ENCODE measurements at places on chromosomes 5 and 9. TPM values are rescaled to one million over a fixed set of nuclear protein-coding genes. Genes with fewer than 3 reads are reported as not detected.

DNA sequence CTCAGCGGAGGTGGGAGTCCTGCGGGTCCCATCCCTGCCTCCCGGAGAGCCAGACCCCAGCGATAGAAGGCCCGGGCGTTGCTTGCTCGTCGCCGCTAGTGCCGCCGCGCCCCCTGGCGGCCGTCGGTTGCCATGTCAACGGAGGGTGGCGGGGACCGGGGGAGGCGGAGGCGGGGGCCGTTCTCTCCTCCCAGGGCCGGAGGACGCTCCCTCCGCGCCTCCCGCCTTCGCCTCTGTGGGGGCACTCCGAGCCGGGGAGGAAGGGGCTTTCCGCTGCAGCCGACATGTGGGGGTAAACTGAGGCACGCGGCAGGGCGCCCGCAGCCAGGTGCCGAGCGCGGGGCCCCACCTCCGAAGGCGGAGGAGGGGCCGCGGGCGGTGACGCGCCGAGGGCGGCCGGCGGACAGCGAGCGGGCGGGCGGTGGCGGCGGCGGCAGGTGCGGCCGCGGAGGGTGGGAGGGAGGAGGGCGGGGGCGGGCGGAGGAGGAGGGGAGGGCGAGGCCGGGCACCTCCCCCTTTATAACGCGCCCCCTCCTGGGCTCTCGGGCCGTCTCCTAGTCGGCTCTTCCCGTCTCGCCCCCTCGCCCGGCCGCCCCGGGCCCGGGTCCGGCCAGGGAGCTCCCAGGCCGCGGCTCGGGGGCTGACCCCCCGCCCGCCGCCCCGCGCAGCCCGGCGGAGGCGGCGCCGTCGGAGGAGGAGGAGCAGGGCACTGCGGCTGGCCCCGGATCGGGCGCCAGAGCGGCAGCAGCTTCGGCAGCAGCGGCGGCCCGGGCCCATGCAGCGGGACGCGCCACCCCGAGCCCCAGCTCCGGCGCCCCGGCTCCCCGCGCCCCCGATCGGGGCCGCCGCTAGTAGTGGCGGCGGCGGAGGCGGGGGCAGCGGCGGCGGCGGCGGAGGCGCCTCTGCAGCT lies 556 bp upstream of the CDK9 start:
- peaks cover 10% of the 10 kb centered on the region for H3K4me1 ChIP-seq
- DNase-seq = peak; percentile 94
- H3K4me3 ChIP-seq = peak overlapping the region; percentile 95
- peaks cover 12% of the 10 kb centered on the region for H3K36me3 ChIP-seq
- H3K27ac ChIP-seq = peak overlapping the region; percentile 82
- no peaks in the 10 kb centered on the region for H3K27me3 ChIP-seq

- no peaks in the 10 kb centered on the region for H3K36me3 ChIP-seq
- H3K27ac ChIP-seq = no peak overlapping the region
These were observed 412.2 kb upstream of the SLC24A2 start for GRCh38 chr9:20200991-20201431.

The DMRTA1 gene
- 1.2 TPM for total RNA-seq

GRCh38 chr9:78939311-78940065 lies 632.3 kb upstream of the TLE4 start:
- H3K27me3 ChIP-seq = no peaks in the 10 kb centered on the region
- H3K4me1 ChIP-seq = no peaks in the 10 kb centered on the region
- no peak overlapping the region for H3K4me3 ChIP-seq
- no peak for DNase-seq

The GMCL2 gene
- not detected for total RNA-seq

The LEAP2 gene
- total RNA-seq = 2.5 TPM

GRCh38 chr5:21067724-21068123 lies 1079.7 kb upstream of the CDH18 start:
- H3K36me3 ChIP-seq = no peaks in the 10 kb centered on the region
- no peak overlapping the region for H3K27ac ChIP-seq
- H3K4me3 ChIP-seq = no peak overlapping the region
- DNase-seq = no peak
- no peaks in the 10 kb centered on the region for H3K27me3 ChIP-seq
- H3K4me1 ChIP-seq = no peaks in the 10 kb centered on the region

DNA sequence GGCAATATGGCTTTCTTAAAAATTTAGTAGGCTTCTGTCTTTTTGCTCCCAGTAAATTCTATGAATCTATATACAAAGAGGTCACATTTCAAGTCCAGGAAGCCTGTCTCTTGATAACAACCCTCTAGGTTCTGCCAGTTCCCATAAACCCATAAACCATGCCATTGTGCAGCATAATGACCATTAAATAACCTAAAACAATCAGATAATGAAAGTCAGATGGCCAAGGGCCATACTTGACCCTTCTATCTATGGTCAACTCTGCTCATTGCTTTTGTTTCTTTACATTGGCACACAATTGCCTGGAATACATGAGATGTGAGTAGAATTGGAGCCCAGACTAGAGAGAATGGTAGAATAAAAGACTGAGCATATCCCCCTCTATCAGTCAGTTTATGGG lies 305.4 kb upstream of the KIF2A start:
- peaks cover 10% of the 10 kb centered on the region for H3K4me1 ChIP-seq
- no peak overlapping the region for H3K27ac ChIP-seq
- H3K36me3 ChIP-seq = no peaks in the 10 kb centered on the region
- no peak for DNase-seq
- H3K27me3 ChIP-seq = peaks cover 7% of the 10 kb centered on the region

The OTP gene
- total RNA-seq = 0.31 TPM

The PHYHD1 gene
- 10.0 TPM for total RNA-seq
